ENCODE measurements at places on chromosomes 7 and 10. TPM values are rescaled to one million over a fixed set of nuclear protein-coding genes. Genes with fewer than 3 reads are reported as not detected.

DNA sequence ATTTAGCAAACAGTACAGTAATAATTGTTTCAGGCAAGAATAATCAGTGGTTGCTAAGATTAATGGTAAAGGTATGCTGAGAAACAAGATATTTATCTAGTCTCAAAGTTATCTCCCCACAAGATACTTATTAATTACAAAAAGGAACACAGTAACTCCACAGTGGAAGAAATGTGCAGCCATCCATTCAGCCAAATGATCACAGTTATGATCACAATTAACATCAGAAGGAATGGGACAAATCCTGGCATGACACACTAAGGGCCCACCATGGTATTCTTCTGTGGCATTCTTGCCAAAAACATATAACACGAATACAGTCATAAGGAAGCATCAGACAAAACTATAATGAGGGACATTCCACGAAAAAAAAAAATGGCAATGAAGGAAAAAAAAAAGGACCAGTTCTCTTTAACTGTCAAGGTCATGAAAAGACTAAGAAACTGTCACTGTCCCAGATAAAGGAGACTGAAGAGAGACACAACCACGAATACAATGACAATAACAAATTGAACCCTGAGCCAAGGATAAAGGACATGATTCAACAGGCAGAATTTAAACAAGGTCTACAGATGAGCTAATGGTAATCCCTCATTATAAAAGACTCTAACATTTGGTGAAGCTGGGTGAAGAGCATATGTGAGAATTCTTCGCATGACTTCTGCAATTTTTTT is 20.9 kb downstream of the NUDCD3 start:
- DNase-seq: no peak
- H3K27me3 ChIP-seq: no peaks in the 10 kb centered on the region
- no peak overlapping the region for H3K27ac ChIP-seq
- peaks cover 27% of the 10 kb centered on the region for H3K4me1 ChIP-seq
- no peak overlapping the region for H3K4me3 ChIP-seq
- peaks cover 50% of the 10 kb centered on the region for H3K36me3 ChIP-seq

- no peaks in the 10 kb centered on the region for H3K36me3 ChIP-seq
- peaks cover 14% of the 10 kb centered on the region for H3K27me3 ChIP-seq
- peak; percentile 25 for DNase-seq
Measured at GRCh38 chr10:131821378-131822012, 79.3 kb upstream of the PPP2R2D start.

GRCh38 chr10:104084482-104085142 is 1.1 kb downstream of the COL17A1 start:
- no peaks in the 10 kb centered on the region for H3K36me3 ChIP-seq
- H3K4me3 ChIP-seq: no peak overlapping the region
- no peaks in the 10 kb centered on the region for H3K27me3 ChIP-seq
- DNase-seq: no peak
- no peak overlapping the region for H3K27ac ChIP-seq

PWWP2B gene
- total RNA-seq: 26.0 TPM

DNA sequence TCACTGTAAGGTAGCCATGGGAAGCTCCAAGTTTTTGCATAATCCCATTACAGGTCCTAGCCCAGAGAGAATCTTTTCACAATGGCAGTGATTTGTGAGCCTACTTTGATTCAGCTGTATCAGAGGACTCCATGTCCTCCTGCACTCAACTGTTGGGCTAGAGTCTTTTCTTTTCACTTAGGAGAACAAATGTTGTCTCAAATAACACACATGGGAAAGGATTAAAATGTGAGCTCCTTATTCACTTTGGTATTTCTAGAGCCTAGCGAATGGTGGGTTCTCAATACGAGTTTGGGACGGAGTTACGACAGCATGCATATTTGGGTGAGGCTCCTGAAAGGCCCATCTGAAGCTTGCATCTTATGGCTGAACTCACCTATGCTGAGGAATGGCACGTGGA is 183.5 kb upstream of the STEAP4 start:
- H3K27ac ChIP-seq: no peak overlapping the region
- H3K4me1 ChIP-seq: no peaks in the 10 kb centered on the region
- no peak for DNase-seq
- H3K27me3 ChIP-seq: no peaks in the 10 kb centered on the region

KCP gene
- 1.3 TPM for total RNA-seq

VENTX gene
- total RNA-seq: 3.4 TPM

DNA sequence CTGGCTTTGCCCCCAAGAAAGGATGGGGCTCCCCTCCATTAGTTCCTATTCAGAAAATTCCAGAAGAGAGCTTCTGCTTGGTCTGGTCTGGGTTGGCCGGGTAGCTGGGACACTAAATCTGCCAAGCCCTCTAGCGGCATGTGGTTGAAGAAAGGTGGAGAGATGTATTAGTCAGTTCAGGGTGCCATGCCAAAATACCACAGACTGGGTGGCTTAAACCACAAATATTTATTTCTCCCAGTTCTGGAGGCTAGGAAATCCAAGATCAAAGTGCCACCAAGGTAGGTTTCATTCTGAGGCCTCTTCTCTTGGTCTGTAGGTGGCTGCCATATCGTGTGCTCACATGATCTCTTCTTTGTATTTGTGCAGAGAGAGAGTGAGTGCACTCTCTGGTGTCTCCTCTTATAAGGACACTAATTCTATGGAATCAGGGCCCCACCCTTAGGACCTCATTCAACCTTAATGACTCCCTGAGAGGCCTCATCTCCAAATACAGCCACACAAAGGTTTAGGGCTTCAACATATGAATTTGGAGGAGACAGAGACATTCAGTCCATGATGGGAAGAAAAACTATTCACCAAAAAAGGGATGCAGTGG is 38.7 kb upstream of the MTPAP start:
- H3K27me3 ChIP-seq: no peaks in the 10 kb centered on the region
- H3K4me1 ChIP-seq: peaks cover 7% of the 10 kb centered on the region
- H3K36me3 ChIP-seq: no peaks in the 10 kb centered on the region
- H3K27ac ChIP-seq: no peak overlapping the region
- DNase-seq: no peak
- H3K4me3 ChIP-seq: no peak overlapping the region

DNA sequence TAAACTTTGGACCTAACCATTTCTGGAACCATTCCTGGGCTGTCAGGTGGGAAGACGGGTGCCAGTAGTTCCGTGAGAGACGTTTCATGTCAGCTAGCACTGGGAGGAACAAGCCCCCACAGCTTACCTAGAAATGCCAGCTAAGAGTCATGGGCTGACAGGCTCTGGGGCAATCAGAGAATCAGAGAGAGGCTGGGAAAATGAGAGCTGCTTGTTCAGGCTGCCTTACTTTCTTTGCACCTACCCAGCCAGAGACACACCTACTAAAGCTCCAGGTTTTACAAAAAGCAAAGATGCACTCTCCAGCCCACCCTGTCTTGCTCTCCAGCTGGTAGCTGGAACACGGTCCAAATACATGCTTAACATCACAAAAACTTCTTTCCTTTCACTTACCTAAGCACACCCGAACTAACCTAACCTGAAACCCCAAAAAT is 688 bp downstream of the PTN start:
- DNase-seq: no peak
- H3K4me3 ChIP-seq: peak overlapping the region; percentile 32
- H3K4me1 ChIP-seq: no peaks in the 10 kb centered on the region

DNA sequence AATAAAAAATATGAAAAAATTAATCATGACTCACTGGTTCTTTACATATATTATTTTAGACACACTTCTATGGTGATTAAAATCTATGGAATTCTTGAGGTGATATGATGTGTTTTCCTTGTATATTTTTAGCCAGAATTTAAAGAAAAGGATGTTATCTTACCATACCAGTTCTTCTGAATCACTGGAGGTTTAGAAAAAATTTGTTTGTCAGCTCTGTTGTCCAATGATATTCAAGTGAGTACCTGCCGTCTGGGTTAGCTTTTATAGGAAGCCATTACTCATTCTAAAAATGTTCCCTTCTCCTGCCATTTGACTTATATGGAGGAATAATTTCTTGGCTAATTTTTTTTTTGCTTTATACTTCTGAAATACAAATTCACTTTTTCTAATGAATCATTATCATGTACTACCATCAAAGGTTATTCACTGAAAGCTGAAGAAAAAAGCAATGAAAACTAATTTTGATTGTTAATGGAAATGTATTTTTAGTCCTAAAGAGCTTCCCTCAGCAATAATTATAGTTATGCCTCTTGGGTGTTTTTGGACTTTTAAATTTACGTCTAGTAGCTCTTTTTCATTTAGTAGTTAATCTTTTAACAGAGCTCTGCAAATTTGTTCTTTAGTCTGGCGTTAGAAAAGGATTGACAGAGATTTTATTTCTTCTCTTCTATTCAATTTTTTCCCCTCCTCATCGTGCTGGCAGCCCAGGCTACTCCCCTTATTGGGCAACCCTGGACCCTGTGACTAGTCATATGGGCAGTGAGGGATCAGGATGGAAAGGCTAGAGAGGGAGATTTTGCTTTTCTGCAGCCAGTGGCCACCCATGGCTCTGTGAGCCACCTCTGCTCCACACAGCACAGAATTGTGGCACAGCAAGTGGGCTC is 434.2 kb downstream of the LRMDA start:
- no peak overlapping the region for H3K27ac ChIP-seq
- no peaks in the 10 kb centered on the region for H3K4me1 ChIP-seq
- no peaks in the 10 kb centered on the region for H3K27me3 ChIP-seq
- no peak for DNase-seq

ATG9B gene
- total RNA-seq: 0.17 TPM

DNA sequence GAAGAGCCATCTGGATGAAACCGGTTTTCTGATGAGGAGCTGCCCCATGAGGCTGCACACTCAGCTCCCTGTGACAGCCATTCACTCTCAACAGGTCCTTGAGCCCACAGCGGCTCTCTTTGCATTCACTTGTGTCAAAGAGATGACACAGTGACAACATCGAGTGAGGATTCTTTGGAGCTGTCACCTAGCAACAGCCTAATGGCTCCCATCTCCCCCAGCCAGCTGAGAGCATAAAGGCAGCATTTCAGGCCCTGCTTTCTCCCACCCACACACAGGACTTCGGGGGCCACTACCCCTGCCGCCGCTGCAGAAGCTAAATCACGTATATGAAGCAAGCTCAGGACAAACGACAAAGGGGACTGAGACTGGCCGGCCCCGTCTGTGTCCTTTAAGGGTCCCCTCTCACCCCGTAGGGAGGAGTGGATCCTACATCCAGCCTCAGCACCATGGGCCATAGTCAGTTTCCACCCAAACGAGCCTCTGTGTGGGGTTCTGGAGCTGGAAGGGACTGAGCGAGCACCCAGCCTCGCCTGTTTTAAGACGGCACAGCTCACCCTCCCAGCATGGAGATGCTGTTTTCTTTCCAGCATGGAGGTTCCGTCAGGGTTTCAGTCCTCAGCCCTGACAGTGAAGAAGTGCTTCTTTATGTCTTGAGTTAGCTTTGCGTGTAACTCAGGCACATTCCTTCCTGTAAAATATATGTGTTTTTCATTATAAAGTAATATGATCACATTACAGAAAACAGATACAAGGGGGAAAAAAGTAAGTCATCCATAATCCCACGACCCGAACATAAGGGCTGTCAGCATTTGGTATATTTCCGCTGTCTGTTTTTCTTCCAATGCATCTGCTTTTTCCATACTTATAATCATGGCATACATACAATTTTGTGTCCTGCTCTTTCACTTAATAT is 4.9 kb downstream of the CPA4 start:
- DNase-seq: no peak
- H3K27ac ChIP-seq: no peak overlapping the region
- H3K4me3 ChIP-seq: no peak overlapping the region
- H3K4me1 ChIP-seq: no peaks in the 10 kb centered on the region

- H3K36me3 ChIP-seq: peaks cover 23% of the 10 kb centered on the region
- H3K27me3 ChIP-seq: no peaks in the 10 kb centered on the region
- H3K27ac ChIP-seq: peak overlapping the region; percentile 17
- peaks cover 29% of the 10 kb centered on the region for H3K4me1 ChIP-seq
- no peak overlapping the region for H3K4me3 ChIP-seq
Measured at GRCh38 chr10:32298075-32298812, 48.7 kb downstream of the EPC1 start.

- no peak overlapping the region for H3K4me3 ChIP-seq
- H3K27me3 ChIP-seq: peaks cover 34% of the 10 kb centered on the region
- no peak overlapping the region for H3K27ac ChIP-seq
- no peaks in the 10 kb centered on the region for H3K36me3 ChIP-seq
- peaks cover 9% of the 10 kb centered on the region for H3K4me1 ChIP-seq
- DNase-seq: no peak
Measured at GRCh38 chr7:124033807-124034753, 1.2 kb upstream of the TMEM229A start.

DNA sequence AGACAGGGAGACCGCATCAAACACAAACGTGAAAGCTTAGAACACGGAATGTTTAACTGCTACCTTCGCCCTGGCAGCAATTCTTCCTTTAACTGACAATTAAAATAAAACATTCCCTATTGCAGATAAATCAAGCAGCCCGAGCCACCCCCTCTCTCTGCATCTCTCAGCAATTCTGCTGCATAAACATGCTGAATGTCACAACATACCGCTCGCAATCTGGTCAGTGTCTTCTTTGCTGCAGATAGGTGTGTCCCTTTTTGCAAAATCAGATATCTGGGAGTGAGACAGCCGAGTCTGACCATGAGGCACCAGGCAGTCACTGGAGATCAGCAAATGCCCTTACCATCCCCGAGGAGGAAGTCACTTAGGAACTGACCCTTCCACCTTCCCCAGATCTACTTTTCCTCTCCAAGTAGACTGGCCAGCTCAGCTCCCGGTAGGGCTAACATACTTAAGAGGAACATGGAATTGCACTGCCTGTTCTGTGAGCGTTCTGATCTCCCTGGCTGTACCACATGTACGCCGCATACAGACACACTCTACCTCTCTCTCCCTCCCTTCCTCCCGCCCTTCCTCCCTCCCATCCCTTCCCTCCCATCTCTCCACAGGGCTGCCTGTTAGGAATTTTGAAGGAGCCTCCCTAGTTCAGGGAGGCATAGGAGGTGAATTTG is at the start of gene FRMD4A:
FRMD4A (minus strand) TSS at position 537 of the 674 bp plus-strand sequence.
- no peak within 1 kb of the TSS for H3K4me3 ChIP-seq
- H3K4me1 ChIP-seq: no peaks in the 10 kb centered on the region
- no peak within 1 kb of the TSS for H3K27ac ChIP-seq
- H3K36me3 ChIP-seq: no peaks in the 10 kb centered on the region
- peaks cover 27% of the 10 kb centered on the region for H3K27me3 ChIP-seq
- no peak for DNase-seq

TLX1 gene
- not detected for total RNA-seq

- no peaks in the 10 kb centered on the region for H3K4me1 ChIP-seq
- no peaks in the 10 kb centered on the region for H3K27me3 ChIP-seq
- no peak overlapping the region for H3K4me3 ChIP-seq
Measured at GRCh38 chr10:121036431-121036830, 185.3 kb downstream of the WDR11 start.

TDRD1 gene
- 0.14 TPM for total RNA-seq

- DNase-seq: no peak
- peaks cover 21% of the 10 kb centered on the region for H3K4me1 ChIP-seq
- H3K27me3 ChIP-seq: no peaks in the 10 kb centered on the region
- H3K4me3 ChIP-seq: no peak overlapping the region
Measured at GRCh38 chr7:1029637-1030443, 14.5 kb upstream of the GPR146 start.

DNA sequence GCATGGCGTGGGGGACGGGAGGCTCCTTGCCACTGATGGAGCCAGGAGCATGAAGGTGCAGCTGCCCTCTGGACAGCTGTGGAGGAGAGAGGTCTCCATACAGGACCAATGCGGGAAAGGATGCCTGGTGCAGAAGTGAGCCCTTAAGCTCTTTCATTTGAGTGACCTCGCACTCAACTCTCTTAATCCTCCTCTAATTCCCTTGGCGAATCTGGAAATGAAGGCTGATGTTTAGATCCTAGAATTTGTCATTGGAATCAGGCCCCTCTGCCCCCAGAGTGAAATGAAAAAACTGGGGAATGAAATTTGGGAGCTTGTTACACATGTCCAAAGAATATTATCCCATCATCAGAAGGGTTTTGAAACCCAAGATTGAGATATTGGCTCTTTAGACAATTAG is 639.5 kb downstream of the LRMDA start:
- no peaks in the 10 kb centered on the region for H3K36me3 ChIP-seq
- H3K27ac ChIP-seq: no peak overlapping the region
- H3K4me1 ChIP-seq: no peaks in the 10 kb centered on the region
- no peak for DNase-seq

ZP3 gene
- total RNA-seq: 0.84 TPM

Data from upper lobe of right lung (tissue), 1 donor.